ENCODE measurements at places on chromosomes 5 and 9. TPM values are rescaled to one million over a fixed set of nuclear protein-coding genes. Genes with fewer than 3 reads are reported as not detected.

The SYNPO gene
- 23.1 TPM for total RNA-seq

DNA sequence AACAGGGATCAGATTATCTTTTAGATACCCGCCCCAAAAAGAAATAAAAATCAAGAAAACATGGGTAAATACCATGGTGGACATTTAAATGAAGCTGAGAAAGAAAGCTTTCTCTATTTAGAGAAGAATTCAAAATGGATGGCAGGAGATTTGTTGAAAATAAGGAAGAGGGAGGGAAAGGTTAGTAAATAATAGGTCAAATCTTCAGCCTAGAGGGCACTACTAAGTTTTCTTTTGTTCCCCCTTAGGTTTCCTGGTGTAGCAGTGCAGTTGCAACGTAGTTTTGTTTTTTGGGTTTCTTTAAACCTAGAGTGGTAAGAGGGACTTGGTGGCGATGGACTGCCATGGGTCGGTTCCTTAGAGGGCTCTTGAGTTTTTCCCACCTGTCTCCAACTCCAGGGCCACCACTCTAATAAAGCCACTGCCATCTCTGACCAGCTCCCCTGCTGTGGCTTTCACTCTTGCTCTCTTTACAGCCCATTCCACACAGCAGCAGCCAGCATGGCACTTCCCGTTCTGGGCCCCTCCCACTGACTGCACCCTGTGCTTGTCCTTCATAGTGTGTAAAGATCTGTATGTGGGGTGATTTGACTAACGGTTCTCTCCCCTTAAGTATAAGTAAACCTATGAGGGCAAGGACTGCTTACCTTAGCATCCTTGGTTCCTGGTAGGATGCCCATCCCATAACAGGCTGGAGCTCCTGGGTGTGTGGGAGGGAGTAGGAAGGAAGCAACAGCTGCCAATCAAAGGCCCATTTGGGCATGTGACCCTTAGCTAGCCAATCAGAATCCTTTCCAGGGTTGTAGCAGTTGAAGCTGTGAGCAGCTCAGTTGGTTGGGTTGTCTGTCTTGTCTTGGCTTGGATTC is 118.3 kb downstream of the SLC1A3 start:
- DNase-seq, result no peak

DNA sequence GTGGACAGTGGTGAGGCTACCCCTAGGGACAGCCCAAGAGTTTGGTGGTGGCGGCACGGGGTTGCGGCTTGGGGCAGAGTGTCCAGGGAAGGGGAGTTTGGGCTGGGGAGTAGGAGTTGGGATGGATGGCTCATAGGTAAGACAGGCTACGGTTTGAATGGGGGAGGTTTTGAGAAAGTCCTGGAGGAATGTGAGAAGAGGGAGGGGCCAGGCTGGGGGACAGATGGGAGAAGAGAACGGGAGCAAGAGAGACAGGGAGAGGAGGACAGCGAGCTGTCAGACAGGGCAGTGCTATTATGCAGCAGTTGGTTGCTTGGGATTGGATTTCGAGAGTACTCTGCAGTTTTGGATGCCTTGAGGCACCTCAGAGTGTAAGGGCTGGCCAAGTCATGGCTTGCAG is 24.5 kb downstream of the PSD2 start:
- DNase-seq, result no peak

DNA sequence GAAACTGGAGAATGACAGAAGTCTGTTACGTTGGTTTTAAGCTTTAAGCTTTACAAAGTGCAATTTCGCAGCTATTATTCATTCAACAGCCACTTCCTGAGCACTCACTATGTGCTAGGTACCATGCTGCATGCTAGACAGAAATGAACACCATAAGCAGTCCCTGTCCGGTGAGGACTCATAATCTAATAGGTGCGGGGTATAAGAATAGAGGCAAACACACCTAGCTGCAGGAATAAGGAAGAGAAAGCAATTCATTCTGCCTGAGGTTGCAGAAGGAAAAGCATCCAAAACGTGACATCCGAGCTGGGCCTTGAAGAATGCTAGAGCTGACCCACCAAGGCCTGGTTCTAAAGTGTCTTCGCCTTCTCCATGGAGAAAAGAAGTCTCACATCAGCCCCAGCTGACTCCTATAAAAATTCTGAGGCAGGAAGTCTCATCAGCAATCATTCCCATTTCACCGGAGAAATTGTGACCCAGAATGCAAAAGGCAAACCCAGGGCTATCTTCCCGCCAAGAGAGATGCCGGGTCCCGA is 542 bp downstream of the FKBP15 start:
- DNase-seq, result peak; percentile 9

The CCDC192 gene
- not detected for total RNA-seq

The BARX1 gene
- total RNA-seq, result 0.17 TPM

- DNase-seq, result no peak
Observed at GRCh38 chr5:137148655-137149054, 350.5 kb downstream of the SPOCK1 start.

DNA sequence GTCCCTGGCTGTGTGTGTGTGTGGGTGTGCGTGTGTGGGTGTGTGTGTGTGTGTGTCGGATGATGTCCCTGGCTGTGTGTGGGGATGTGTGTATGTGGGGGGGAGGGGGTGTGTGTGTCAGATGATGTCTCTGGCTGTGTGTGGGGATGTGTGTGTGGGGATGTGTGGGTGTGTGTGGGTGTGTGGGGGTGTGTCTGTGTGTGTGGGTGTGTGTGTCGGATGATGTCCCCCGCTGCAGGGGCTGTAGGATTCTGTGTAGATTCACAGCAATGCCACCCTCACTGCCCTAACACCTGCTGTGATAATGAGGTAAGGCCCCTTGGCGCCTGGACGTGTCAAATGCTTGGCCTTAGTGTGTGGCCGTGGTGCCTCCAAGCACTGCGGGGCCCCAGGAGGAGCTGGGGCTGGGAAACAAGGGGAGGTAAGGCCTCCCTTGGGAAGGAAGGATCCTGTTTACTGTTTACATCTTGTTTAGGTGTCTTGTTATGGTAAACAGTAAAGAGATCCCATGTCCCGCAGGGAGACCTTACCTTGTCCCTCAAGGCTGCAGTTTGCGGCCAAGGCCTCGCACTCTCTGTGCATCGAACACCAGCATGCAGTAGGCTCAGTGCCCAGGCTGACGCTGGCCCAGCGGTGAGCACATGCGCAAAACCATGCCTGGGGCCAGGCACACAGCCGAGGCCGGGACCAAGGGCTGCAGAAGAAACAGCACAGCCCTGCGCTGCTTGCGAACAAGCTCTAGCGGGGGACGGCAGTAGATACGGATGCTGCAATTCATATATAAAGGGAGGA is 24.1 kb downstream of the AHRR start:
- DNase-seq, result no peak

The C5orf47 gene
- not detected for total RNA-seq

DNA sequence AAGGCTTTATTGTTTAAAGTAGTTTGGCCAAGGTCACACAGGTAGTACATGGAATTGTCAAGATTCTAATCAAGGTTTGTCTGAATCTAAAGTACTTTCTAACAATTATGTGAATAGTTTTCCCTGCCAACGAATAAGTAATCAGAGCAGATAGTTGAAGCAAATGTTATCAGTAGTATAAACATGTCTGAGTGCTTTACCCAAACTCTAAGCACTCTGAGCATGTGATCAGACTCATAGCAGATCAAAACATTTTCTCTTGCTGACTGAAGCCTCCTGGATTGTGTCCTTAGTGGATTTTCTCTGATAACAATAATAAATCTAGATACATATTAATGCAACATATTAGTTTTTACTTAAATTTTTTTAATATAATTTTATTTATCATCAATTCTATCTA is 995.0 kb downstream of the EFNA5 start:
- no peak for DNase-seq

GRCh38 chr5:109231331-109231730 is 178.4 kb downstream of the PJA2 start:
- no peak for DNase-seq

The SVEP1 gene
- total RNA-seq, result 0.17 TPM
